ENCODE measurements at places on chromosomes 13 and 19. TPM values are rescaled to one million over a fixed set of nuclear protein-coding genes. Genes with fewer than 3 reads are reported as not detected.

DNA sequence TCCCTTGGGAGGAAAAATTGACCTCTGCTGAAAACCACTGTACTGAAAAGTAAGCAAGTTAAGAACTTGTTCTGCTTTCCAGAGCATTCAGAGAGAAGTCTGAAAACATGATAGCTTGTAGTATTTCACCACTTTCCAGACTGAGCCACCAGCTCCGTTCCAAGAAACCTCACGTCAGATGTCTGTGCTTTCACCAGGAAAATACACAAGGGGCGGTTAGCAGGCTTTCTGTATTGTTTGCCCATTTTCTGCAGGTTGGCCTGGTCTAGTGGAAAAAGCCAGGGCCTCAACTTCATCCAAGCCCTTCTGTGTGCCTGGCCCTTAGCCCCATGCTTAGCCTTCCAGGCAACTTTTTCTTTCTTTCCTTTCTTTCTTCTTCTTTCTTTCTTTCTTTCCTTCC lies 36.4 kb downstream of the RXFP2 start:
- no peaks in the 10 kb centered on the region for H3K27me3 ChIP-seq
- no peak overlapping the region for H3K4me3 ChIP-seq
- DNase-seq, result peak; percentile 94

The DZIP1 gene
- polyA plus RNA-seq, result 28.5 TPM

- peak; percentile 76 for DNase-seq
- peaks cover 24% of the 10 kb centered on the region for H3K4me1 ChIP-seq
- H3K27me3 ChIP-seq, result no peaks in the 10 kb centered on the region
- no peak overlapping the region for H3K4me3 ChIP-seq
Measured at GRCh38 chr13:23609414-23609760, 39.2 kb downstream of the TNFRSF19 start.

DNA sequence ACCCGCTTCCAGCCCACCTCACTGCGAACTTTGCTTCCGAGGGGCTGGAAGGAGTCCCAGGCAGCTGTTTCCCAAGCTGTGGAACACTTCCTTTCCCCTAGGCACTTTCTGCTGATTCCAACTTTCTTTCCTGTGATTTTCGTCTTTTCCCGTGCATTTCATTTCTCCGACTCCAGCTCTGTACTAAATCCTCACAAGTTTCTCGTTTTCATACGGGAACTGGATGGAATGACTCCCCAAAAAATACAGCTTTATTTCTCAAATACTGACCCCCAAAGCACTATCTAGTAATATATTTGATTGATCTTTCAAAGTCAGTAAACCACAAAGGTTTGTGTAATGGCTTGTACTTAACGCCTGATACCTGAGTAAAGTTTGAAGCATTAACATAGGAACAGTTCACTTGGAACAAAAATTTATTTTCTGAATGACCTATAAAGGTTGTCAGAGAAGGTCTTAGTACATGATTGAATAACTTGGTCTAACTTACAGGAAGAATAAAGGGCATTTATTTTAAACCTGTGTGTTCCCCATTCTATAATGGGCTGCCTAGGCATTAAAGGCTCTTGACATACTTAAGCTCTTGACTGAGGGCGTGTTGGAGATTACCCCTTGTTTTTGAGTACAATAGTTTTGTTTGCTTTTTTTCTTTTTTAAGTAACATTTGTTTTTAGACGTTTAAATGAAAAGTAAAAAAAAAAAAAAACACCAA lies 1.3 kb upstream of the PCDH9 start:
- peak overlapping the region; percentile 93 for H3K4me3 ChIP-seq
- H3K27ac ChIP-seq, result peak overlapping the region; percentile 99
- DNase-seq, result peak; percentile 97
- H3K4me1 ChIP-seq, result peaks cover 5% of the 10 kb centered on the region

DNA sequence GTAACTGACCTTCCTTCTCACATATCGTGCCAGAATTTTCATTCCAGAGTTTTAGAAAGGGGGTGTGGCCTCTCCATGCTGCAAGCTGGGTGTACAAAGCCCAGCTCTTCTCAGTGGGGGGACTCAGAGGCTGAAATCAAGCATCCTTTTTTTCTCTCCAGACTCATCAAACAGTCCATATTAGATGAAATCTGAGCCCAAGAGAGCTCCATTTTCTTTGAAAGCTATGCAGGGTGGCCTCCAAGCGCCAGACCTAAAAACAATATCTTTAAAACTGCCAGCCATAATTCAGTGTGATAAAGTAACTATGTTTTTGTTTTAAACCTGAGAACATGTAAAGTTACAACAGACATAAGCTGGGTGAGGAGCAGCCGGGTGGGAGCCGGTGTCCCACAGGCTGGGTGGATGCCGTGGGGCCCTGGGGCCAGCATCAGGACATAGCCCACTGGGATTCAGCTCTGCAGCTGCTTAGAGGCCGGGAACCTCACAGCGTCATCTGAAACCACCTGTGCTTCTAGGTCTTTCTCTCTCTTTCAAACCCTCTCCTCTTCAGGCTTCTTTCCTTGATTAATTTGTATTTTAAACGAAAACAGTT lies 249.2 kb downstream of the ZNF536 start:
- no peak overlapping the region for H3K27ac ChIP-seq
- no peaks in the 10 kb centered on the region for H3K27me3 ChIP-seq
- DNase-seq, result peak; percentile 36
- peaks cover 7% of the 10 kb centered on the region for H3K4me1 ChIP-seq
- no peaks in the 10 kb centered on the region for H3K36me3 ChIP-seq

GRCh38 chr13:44676534-44676933 lies 100.4 kb upstream of the TSC22D1 start:
- no peaks in the 10 kb centered on the region for H3K4me1 ChIP-seq
- no peak overlapping the region for H3K27ac ChIP-seq
- H3K36me3 ChIP-seq, result no peaks in the 10 kb centered on the region
- H3K27me3 ChIP-seq, result no peaks in the 10 kb centered on the region

The RDH8 gene
- polyA plus RNA-seq, result not detected

- H3K27ac ChIP-seq, result peak overlapping the region; percentile 62
- no peaks in the 10 kb centered on the region for H3K36me3 ChIP-seq
- no peaks in the 10 kb centered on the region for H3K27me3 ChIP-seq
- no peak overlapping the region for H3K4me3 ChIP-seq
Measured at GRCh38 chr13:31896427-31896826, 135.1 kb upstream of the FRY start.

DNA sequence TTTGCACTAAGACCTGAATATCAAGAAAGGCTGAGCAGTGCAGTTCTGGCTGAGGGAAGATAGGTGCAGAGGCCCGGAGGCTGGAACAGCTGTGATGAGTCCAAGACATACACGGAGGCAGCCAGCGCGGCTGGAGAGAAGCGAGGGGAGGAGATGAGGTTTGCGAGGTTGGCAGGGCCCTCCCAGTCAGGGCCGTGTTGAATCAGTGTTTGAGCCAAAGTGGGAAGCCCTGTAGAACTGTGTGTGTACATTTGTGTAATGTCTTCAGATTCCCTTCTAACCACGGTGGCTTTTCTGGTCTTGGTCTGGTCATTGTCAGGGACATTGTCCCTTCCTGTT lies 34.9 kb downstream of the PAK4 start:
- no peaks in the 10 kb centered on the region for H3K27me3 ChIP-seq
- peaks cover 27% of the 10 kb centered on the region for H3K4me1 ChIP-seq
- peak; percentile 86 for DNase-seq
- H3K4me3 ChIP-seq, result no peak overlapping the region
- peak overlapping the region; percentile 20 for H3K27ac ChIP-seq

The EBI3 gene
- polyA plus RNA-seq, result 0.98 TPM

- no peak overlapping the region for H3K27ac ChIP-seq
- H3K4me3 ChIP-seq, result no peak overlapping the region
- no peak for DNase-seq
- H3K36me3 ChIP-seq, result no peaks in the 10 kb centered on the region
Measured at GRCh38 chr13:81664872-81665271, 1323.9 kb upstream of the SPRY2 start.
